ENCODE measurements at places on chromosomes 4 and X. TPM values are rescaled to one million over a fixed set of nuclear protein-coding genes. Genes with fewer than 3 reads are reported as not detected.

DNA sequence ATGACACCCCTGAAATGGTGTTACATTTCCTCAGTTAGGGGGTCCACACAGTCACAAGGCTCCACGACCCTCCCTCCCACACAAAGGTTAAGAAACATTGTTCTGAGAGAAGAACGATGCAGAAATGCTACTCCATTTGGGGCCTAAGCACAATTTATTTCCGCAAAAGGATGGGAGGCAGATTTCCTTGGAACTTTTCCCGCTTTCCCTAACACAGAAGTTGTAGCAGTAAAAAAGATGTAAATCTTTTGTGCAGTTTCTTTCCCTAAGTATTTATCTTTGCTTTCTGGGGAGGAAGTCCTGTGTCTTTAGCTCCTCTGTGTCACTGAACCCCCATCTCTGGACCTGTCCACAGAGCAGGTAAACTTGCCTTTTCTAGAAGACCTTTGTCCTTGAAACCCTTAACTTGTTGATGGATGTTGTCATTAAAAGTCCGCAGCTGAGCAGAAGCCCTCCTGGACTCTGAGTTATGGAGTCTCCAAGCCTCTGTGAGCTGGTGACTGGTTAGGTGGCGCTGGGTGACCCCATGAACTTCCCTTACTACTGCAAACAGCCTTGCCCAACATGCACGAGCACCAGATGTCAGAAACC is 67.2 kb upstream of the SHISA3 start:
- DNase-seq: no peak

DNA sequence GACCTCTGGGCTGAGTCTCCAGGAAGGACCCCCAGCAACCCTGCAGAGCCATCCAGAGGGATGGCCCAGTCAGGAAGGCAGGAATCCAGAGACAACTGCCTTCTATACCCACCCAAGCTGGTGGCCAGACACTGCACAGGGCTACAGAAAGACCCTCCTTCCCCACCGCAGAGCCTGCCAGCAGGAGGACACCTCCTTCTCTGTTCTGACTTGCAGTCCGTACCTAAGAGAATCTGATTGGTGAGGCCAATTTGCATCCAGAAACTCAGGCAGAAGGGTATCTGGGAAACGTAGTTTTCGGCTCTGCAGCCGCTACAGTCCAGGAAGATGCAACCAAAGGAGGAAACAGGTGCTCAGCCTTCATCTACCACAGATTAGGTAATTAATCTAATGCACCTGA is 155.4 kb upstream of the FRG1 start:
- DNase-seq: no peak

GRCh38 chr4:24394041-24394440 is 190.3 kb downstream of the DHX15 start:
- DNase-seq: no peak

GRCh38 chr4:137599734-137600133 is 67.4 kb upstream of the PCDH18 start:
- no peak for DNase-seq

- no peak for DNase-seq
These were observed 18.1 kb downstream of the NELFA start for GRCh38 chr4:1990676-1991075.

DNA sequence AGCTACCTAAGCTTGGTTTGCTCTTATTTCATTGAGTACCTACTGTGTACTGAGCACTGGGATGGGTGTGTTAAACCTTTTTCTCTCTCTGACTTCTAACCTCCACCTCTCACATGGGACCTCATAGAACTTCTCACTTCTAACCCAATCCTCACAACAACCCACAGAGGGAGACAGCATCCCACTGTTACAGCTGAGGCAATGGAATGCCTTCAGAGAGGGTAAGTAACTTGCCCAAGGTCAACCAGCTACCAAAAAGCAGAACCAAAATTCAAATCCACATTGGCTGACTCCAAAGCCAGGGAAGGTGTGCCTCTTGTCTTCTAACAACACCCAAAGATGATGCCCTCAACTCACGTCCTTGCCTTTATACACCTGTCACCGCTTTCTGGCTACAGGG is 5.4 kb downstream of the SEL1L3 start:
- DNase-seq: no peak

GRCh38 chr4:158777423-158778155 is 8.8 kb downstream of the FNIP2 start:
- DNase-seq: no peak

- no peak for DNase-seq
These were observed 421.4 kb upstream of the DIPK2B start for GRCh38 chrX:45622042-45622423.

- DNase-seq: no peak
These were observed 112.4 kb upstream of the SPRY1 start for GRCh38 chr4:123284168-123284567.

GRCh38 chr4:8585721-8586212 is 5.6 kb downstream of the GPR78 start:
- DNase-seq: no peak

DNA sequence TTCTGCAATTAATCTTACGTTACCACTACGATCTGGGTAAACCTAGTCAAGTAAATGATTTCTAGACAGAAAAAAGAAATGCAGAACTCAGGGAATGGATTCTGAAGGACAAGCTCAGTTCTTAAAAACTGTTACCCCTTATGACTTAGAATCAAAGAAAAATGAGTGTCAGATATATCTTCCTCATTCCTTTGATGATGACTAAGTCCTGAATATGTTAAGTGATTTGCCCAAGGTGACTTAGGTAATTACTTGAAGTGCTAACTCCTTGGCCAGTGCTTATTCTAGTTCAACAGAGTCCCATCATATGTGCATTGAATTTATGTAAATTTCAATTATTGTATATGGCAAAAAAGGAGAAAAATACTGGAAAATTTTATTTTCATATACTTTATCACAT is 92.5 kb downstream of the PPEF1 start:
- DNase-seq: no peak

GRCh38 chr4:101020956-101021355 is 326.4 kb downstream of the PPP3CA start:
- no peak for DNase-seq

- no peak for DNase-seq
These were observed at the start of gene TNIP3 for GRCh38 chr4:121164291-121164690. TSS of gene TNIP3 (minus strand) at chr4:121164321. CDS start at chr4:121164125, 196 bp downstream.

DNA sequence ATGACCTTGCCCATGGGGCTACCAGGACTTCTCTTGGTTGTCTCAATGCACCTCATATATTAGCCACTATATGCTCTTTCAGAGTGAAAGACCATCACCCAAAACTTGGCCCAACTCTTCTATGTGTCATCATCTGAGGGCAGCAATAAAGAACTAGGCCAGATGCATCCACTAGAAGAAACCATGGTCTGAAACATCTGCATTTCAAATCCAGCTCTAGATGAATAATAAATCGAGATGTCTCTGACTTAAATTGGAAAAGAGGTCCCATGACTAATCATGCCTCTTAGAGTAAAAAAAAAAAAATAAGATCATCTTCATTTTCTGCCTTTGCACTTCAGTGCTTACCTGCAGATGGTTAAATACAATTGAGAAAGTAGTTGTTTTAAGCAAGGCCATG is 397.6 kb upstream of the PITX2 start:
- no peak for DNase-seq

GRCh38 chr4:8181844-8182243 is 17.2 kb upstream of the SH3TC1 start:
- no peak for DNase-seq

DNA sequence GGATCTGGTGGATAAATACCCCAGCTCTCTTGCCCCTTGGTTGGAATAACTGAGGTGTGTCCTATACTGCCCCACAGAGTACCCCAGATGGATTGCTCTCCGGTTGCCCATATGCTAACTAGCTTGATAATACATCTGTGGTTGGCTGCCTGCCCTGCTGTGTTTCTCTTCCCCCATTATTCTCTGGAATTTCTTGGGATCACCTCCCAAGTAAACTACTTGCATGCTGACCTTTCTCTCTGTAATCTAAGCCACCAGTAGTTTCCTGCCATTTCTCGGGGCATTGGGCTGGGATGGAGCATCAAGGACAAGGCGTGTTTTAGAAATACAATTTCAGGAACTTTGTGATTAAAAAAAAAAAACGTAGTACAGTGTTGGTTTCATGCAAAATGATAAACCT is 25.2 kb downstream of the PPP1R2C start:
- no peak for DNase-seq

TRAPPC11 gene
- total RNA-seq: 31.1 TPM

FATE1 gene
- total RNA-seq: not detected

PROM1 gene
- not detected for total RNA-seq

HADH gene
- 80.2 TPM for total RNA-seq

HTRA3 gene
- 147 TPM for total RNA-seq
